ENCODE measurements at places on chromosomes 5 and 9. TPM values are rescaled to one million over a fixed set of nuclear protein-coding genes. Genes with fewer than 3 reads are reported as not detected.

- no peak for DNase-seq
Observed at GRCh38 chr5:108264533-108264932, 117.4 kb downstream of the FBXL17 start.

GRCh38 chr5:178189433-178189832, 2.3 kb upstream of the GMCL2 start:
- DNase-seq, result no peak

ARL14EPL gene
- total RNA-seq, result not detected

GRCh38 chr5:124941051-124942049, 194.9 kb upstream of the ZNF608 start:
- DNase-seq, result no peak

PCDHGA10 gene
- 2.2 TPM for total RNA-seq

- DNase-seq, result no peak
Observed at GRCh38 chr5:19950897-19951296, 37.1 kb downstream of the CDH18 start.

GRCh38 chr9:16501726-16502125, 368.7 kb downstream of the BNC2 start:
- DNase-seq, result no peak

LCN9 gene
- total RNA-seq, result not detected

DTWD2 gene
- total RNA-seq, result 6.9 TPM

FYB1 gene
- total RNA-seq, result 0.79 TPM

PNPLA7 gene
- total RNA-seq, result 18.1 TPM

DNA sequence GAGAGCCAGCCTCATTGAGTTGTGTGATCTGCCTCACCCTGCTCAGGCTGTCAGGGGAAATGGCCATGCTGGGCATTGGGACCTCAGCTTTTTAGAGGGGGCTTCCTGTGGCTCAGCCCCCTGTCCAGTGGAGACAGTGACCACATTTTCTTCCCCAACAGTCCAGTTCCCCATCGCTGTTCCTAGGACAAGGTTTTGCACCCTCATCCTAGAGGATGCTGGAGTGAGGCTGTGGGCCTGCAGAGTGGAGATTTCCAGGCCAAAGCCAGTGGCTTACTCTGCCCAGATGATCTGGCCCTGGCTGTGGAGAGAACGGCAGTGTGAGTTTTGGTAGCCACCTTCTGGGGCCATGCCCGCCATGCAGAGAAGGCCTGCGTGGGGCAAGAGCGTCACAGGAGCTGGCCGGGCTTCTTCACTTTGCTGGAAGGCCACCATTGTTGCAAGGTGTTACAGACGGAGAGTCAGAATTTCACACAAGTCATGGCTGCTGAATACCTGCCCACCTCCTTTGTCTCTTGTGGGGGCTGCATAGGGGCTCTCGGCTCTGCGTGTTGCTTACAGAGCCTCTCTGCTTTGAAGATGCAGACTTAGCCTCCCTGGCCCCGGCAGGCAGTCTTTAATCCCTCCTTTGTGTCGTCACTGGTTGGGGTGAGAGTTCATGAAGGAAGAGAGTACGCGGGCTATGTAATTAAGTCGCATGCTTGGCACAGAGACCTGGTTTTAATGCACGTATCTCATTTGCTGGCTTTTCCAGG, 35.2 kb upstream of the PITX1 start:
- no peak for DNase-seq

DNA sequence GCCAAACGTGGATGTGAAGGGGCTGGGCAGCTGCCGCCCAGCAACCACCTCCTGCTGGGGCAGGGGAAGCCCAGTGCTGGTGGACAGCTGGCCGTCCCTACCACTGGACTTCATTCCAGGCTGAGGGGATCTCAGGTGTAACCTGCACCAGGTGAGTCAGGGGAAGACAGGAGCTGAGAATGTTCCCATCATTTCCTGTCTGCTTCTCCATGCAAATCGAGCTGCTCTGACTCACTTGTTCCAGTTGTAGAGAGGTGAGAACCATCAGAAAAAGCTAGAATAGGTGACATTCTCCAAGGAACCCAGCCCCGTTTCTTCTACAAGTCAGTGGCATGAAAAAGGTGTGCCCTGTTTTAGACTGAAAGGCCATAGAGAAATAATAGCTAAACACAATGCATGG, 21.8 kb upstream of the BARX1 start:
- no peak for DNase-seq

ZBTB6 gene
- 2.2 TPM for total RNA-seq

DNA sequence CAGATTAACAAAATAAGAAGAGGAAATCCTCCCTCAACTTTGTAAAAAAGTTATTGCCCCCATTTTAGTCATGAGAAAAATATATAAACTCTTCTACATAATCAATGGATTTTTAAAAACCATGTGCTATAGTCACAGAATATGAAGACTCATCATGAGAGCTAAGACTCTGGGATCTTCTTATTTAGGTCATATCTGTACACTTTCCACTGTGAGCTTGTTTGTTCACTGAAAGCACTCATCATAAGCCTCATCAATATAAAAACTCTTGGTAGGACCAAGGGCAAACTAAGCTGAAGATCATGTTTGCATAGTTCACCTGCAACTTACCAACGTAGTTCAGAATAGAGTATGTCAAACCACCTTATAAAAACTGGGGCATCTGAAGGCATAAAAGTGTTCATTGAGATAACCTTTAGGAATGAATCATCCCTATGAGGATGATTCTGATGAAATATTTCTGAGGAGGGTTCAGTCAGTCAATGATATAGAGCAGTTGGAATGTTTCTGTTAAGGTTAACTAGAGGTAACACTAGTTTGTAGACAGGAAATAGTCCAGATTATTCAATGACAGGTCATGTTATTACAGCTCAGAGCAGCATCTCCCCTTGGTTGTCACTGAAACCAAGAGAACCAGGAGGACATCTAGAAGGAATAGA, 289.9 kb upstream of the SMC2 start:
- DNase-seq, result no peak

DNA sequence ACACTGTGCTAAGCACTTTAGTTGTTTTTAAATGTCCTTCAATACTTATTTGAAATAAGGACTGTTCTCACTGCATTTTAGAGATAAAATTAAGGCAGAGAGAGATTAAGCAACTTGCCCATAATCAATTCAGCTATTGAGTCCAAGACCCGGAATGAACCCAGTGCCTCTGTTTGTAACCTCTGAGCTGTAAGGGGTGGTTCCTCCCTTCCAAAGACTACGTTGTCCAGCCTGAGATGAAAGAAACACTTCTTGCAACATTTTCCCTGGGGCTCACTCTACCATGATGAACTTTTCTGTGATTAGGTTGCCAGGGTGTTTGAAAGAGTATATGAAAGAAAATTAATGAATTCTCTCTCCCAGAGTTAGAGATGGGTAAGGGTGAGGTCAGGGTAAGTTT, 22.0 kb upstream of the MAP1B start:
- DNase-seq, result no peak

- DNase-seq, result no peak
Observed at GRCh38 chr5:164303646-164304215, 798.3 kb downstream of the MAT2B start.

- DNase-seq, result no peak
Observed at GRCh38 chr9:126419475-126419874, 92.8 kb downstream of the MVB12B start.

CACNA1B gene
- 0.41 TPM for total RNA-seq

DNA sequence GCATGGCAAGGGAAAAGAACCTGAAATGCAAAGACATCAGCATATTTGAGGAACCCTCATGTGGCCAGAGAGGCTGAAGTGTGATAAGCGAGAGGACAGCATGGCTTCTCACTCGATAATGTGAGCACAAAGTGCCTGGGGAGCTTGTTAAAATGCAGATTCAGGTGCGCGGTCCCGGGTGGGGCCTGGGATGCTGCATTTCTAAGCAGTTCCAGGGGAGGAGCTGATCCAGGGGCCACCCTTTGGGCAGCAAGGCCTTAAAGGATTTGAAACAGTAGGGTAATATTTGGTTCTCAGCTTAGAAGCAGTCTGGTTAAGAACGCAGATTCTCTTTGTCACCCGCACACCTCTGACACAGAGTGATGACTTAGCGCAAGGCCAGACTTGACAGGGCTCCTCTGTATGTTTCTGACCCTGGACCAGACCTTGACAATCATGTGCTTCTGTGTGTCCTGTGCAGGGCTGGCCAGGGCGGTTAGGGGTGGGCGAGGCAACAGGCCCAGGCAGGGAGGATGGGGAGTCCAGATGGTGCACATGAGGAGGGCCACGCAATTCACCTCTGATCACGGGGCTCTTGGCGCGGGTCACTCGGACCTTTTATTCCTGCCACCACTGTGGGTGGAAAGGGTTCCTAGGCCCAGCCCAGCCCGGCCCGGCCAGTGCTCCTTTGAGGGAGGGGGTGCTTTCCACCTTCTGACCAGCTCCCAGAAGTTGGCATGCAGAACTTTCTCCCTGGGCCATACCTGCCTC, 62.8 kb upstream of the TBC1D2 start:
- DNase-seq, result no peak

- DNase-seq, result no peak
Observed at GRCh38 chr9:11697126-11697525, 996.1 kb upstream of the TYRP1 start.

IL5 gene
- not detected for total RNA-seq

ATP10B gene
- total RNA-seq, result 20.4 TPM

CNTLN gene
- total RNA-seq, result 3.1 TPM

GAPT gene
- total RNA-seq, result 1.3 TPM

DNA sequence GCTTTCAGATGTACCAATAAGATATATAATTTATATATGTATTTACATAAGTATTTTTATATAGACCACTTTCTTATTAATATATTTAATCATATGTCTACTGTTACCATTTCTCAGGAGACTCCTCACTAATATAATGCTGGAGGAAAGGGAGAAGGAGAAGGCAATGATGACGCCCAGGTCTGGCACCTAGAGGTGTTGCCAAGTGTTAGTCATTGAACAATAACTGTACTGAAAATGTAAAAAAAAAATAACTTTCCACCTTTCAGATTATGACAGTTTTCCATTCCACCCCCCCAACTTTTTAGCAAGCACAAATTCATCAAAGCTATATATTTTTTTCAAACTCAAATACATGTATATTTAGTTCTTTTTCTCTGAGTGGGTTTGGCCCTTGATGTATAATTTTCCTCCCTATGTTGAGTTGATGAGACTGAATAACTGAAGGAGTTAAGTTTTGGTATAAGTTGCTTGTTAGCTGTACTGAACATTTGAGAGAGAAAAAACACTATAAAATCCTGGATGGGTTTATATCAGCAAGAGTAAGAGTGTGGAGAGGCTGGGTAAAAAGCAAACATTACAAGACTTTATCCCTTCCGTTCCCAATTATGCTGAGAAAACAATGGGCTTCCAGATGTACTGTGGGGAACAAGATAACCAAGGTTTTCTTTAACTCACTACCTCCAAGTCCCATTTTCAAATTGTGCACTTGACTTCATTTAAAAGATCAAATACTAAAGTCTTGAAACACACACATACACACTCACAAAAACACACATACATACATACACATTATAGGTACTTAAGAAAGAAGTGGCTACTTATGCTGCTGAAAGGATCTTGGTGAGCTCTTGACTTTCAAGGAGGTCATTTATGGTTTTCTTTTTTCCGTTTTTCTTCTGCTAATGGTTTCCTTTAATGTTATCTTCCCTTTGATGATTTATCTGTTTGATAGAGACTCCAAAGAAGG, 142.8 kb upstream of the IFNE start:
- DNase-seq, result no peak

PPP3R2 gene
- not detected for total RNA-seq

Data from pancreas (tissue), 10 donors.